ENCODE measurements at places on chromosomes 16 and 17.

- DNase-seq: no peak
These were observed 204.1 kb upstream of the CIBAR2 start for GRCh38 chr16:85316321-85316919.

GRCh38 chr17:13437966-13438779 is 163.6 kb downstream of the HS3ST3A1 start:
- DNase-seq: no peak

GRCh38 chr16:89397331-89397861 is 93.0 kb downstream of the ANKRD11 start:
- no peak for DNase-seq

GRCh38 chr17:50362661-50363060 is 10.3 kb downstream of the MRPL27 start:
- no peak for DNase-seq

DNA sequence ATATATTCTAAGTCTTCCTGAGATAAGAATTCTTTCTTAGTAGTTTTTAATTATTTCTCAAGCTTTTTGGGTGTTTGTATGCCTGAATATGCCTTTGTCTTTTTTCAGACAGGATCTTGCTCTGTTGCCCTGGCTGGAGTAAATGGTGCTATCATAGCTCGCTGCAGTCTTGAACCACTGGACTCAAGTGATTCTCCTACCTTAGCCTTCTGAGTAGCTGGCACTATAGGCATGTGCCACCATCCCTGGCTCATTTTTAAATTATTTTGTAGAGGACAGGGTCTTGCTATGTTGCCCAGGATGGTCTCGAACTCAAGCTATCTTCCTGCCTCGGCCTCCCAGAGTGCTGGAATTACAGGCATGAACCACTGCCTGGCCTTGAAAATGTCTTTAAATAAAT is 41.6 kb downstream of the MAP2K4 start:
- no peak for DNase-seq
